ENCODE measurements at places on chromosomes 7 and 10. TPM values are rescaled to one million over a fixed set of nuclear protein-coding genes. Genes with fewer than 3 reads are reported as not detected.

Gene STK31
- not detected for total RNA-seq

GRCh38 chr10:120394446-120394845 lies 62.6 kb upstream of the PLPP4 start:
- peak; percentile 30 for DNase-seq

DNA sequence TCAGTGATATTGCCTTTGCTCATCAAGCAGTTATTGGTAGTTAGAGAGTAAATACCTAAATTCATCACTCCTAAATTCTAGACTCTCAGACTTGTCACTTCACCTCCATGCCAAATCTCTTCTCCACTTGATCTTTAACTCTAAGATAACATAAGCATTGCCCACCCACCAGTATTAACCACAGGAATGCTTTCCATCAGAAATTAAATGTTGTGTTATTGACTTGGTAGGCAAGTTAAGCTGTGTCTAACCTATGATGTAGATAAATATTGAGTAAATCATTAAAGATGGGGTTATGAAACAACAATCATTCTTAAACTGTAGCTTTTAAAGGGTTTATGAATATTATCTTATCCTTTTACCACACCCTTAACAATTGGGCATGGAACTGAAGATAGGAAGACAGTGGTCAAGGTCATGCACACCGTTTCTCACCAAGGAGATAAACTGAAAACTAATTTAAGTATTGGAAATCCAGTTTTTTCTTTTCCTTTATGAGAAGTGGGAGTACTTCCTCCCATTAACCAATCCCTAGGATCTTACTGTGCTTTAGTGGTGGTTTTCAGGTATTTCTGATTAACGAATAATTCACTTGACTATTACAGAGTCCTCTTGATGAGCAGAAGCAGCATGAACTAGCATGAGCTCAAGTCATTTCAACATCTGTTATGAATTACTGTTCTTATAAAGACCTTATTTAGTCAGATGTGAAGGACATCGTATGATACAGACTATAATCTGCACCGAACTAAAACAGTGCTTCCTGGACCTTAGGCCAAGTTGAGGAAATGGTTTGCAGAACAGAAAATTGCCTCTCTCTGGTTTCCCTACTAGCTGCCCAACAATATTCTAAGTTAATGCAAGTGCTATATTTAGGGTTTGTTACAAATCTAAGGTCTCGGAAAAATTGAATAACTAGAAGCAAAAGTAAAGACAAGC lies 142.0 kb downstream of the LCOR start:
- no peak for DNase-seq

GRCh38 chr10:83991986-83992753 lies 147.1 kb upstream of the GHITM start:
- DNase-seq: peak; percentile 67

DNA sequence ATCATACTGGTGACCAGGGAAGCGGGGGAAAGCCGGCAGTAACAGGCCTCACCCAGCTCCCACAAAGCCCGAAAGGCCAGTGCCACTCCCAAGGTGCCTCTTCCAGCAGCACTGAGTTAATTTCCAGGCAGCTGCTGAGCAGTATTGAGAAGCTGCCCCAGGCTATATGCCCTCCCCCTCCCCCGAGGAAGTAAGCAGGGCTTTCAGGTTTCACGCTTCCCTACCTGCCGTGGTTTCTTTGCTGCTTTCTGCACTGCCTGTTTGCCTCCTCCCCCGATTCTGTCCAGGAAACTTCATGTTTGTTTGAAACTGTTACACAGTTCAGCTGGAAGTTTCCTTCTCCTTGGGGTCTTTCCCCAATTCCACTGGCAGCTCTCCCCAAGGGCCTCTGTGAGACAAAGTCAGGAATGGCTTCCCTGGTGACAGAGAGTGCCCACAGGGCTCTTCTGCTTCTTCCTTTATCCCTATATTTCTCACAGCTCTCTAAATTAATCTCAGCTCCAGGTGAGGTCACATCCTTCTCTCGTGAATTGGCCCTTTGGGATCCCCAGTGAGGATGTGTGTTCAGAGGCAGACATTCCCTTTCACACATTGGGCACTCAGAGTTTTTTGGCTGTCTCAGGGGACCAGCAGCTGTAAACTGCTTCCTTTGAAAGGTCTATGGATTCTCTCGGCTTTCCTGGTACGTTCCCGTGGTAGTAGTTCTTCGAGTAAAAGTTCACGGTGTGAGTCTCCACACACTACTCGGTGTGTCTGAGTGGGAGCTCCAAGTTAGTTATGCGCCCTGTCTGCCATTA lies 19.4 kb downstream of the C1GALT1 start:
- DNase-seq: peak; percentile 69

Data from MCF 10A (cell line).